Stimulated activated CD4-positive, alpha-beta T cell treated with anti-CD3 and anti-CD28 coated beads, Interleukin-2, amount 100 ng/mL, for 24 hours (primary cell): ENCODE measurements at places on chromosomes 3 and 15.

DNA sequence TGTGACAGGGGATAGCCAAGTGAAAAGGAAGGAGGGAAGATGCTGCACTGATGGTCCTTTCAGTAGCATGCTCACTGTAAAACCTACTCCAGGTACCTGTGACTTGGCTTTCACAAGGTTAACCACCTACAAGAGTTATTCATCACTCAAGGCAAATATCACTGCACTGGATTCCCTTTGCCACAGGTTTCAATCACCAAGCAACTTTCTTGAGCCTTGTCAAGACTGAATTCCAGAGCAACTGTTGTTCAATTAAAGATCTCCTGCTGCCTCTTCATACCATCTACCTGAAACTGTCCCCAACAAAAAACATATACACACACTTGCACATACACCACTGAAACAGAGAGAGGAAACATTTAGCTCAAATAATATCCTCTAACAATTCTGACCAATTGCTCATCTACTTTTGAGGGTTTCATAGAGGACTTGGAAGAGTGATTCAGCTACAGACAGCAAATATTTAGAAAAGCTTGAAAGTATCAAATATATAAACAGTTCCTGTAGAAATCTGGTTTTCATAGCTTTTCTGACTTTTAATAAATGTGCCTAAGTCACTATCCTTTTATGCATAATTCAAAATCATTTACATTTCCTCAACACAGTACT lies 6.5 kb downstream of the IGF2BP2 start:
- no peak for DNase-seq

GRCh38 chr15:83477808-83478537 lies 30.8 kb downstream of the SH3GL3 start:
- no peak for DNase-seq

GRCh38 chr3:69178082-69178481 lies 55.7 kb upstream of the LMOD3 start:
- DNase-seq: no peak

- DNase-seq: no peak
Measured at GRCh38 chr3:121718205-121718846, 31.2 kb downstream of the GOLGB1 start.

DNA sequence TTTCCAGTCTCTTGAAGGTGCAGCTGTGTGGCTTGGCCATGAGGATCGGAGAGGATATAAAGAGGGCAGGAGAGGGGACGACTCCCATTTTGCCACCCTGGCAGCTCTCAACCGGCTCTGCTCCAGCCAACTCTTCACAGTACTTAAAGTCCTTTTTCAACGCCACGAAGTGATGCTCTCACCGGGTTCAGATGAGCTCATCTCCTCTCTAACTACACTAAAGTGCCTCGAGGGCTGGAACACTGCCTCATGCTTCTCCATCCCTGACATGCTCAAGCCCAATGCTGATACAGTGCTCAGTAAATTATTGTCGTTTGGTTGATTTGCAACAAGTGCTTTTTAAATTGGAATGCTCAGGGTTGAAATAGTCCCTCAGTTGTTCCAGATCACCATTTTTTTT lies 97.8 kb downstream of the GTPBP8 start:
- DNase-seq: no peak

DNA sequence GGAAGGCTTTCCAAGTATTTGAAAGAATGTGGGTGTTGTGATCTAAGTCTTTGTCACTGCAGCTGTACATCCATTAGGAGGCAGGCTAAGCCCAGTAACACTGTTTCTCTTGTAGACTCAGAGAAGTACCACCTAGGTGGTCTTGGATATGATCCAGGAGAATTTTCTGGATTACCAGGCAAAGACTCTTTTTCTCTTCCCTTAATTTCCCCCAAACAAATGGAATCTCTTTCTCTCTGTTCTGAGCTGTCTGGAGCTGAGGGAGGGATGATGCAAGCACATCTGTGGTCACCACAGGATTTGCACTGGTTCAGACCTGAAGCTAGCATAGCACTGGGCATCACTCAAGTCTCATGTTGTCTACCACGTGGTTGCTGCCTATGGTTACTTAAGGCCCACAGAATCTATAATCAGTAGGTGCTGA lies 227.6 kb downstream of the NECTIN3 start:
- DNase-seq: no peak

DNA sequence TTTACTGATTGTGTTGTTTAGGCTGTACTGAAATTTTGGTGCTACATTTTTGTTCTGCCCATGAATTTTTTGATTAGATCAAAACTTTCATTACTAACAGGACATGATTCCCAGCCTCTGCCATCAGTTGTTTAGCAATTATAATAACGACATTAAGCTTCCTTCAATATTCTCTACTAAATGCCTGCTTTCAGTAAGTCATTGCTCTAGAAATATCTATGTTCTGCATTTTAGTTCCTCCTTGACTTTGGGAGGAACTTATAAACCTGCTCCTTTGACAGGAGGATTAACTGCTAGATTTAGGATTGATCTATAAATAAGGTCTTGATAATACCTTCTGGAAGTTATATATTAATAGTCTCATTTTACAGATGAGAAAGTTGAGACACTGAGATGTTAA lies 269.1 kb downstream of the RAP2B start:
- no peak for DNase-seq

GRCh38 chr15:39403640-39404117 lies 177.2 kb upstream of the THBS1 start:
- no peak for DNase-seq

- DNase-seq: no peak
Measured at GRCh38 chr3:139757448-139758030, 79.8 kb upstream of the NMNAT3 start.

DNA sequence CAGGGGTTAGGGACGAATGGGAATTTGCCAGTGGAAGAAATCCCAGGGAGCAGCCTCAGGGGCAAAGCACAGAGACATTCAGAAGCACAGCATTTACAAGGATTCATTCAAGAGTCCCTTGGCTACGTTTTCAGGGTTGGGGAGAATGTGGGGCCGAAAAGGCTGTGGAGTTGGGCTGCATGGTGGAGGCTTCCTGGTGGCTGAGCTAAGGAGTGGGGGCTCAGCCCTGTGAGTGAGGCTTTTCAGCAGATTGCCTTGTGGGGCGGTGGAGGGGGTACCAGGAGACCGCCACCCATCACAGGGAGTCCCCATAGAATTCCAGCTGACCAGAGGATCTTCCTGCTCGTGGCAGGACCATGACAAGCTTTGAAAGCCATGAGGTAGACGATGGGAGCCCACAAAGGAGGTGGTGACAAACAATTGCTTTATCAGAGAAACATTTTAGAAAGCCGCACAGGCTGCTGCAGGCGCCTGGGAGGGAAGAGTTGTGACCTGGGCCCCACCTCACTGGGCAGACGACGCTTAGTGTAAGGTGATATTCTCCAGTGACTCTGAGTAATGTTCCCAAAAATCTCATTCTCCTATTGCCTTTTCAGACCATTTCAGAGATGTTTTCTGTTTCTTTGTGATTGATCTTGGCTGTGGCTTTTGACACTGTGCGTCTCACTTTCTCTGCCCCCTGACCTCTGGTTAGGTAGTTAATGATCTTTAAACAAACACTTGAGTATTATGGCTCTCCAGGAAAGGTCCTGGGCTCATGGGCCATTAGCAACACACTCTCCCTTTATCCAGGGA lies 128.0 kb downstream of the DNAJB8 start:
- DNase-seq: no peak

DNA sequence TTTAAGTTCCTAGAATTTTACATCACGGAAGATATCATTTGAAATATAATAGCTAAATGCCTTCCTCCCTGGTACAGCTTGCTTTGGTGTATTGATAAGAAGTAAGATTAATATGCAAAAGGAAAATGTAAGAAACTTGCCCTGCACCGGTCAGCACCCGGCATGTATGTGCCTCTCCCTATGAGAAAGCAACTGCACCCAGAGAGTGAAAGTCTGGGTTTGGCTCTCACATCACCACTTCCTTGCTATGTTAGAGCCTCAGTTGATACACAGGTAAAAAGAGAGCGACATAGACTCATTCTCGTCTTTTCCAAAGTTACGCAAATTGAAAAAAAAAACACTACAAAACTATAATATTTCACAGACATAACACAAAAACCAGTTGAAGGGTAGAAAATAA lies 96.7 kb downstream of the FOXP1 start:
- DNase-seq: no peak

DNA sequence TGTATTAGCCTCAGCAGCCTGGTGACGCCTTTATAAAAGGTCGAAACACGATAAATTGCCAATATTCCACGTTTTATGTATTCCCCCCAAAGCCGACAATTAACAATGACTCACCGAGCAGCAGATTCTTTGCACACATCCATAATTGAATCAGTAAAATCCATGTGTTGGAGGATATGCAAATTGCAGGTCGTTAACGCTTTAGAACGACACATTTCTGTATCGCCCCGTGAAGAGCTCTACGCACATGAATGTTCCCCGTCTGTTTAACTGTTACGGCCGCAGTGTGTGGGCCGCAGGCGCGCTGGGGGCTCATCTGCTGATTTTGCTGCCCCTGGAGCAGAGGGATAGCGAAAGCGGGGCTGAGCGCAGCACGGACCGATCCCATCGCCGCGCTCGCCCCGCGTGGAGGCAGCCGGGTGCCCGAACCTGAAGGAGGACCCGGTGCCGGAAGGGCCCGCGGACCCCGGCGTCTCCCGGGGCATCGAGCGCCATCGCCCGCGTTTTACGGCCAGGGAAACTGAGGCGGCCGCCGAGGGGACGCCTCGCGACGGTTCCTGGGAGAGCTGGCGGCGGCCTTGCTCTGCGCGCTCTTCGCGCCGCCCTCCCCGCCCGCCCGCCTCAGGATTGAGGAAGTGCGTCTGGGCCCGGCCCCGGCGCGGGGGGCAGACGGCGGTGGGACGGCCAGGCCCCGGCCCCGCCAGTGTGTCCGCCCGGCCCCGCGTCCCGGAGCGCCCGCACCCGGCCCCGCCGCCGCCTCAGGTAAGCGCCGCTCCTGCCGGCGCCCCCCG lies at the start of gene LRRK1:
Gene LRRK1 (plus strand): TSS at position 668 of the 791 bp plus-strand sequence. CDS start 5,276 bp downstream, outside the sequence.
- peak; percentile 42 for DNase-seq

DNA sequence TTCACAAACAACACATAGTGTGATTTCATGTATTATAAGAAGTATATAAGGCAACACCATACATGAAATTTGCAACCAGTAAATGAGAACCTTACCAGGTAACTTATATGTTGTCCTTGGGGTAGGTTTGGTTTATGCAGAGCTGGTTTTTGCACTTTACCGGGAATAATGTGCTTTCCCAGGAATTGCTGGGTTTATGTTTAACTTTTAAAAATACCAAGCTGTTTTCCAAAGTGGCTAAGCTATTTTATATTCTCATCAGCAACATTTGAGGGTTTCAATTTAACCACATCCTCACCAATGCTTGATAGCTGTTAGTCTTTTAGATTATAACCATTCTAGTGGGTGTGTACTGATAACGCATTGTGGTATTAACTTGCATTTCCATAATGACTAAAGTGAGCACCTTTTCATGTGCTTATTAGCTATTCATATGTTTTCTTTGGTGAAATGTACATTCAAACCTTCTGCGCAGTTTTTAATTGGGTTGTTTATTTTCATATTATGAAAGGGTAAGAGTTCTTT lies 71.6 kb downstream of the KY start:
- no peak for DNase-seq

DNA sequence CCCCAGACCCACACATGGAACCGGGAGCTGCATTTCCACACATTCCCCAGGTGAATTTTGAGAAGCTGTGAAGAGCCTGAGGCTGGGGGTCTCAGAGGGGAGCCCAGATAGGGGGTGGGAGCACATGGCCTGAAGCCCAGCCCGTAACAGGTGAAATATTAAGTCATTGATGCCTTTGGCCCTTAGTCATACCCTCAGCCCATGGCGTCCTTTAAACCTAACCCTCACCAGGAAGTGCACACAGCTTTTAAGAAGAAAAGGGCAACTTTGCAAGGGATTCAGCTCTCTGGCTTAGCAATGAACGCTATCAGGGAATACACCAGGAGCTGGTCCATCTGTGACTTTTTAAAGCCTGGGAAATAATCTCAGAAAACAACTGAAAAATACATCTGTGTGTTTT lies 40.6 kb downstream of the WNT7A start:
- no peak for DNase-seq
